ENCODE measurements at places on chromosomes 7 and 10.
A peak's percentile ranks its signal among the peaks of the same experiment; 100 is the strongest.

GRCh38 chr7:128933180-128933891 lies 4.4 kb upstream of the IRF5 start:
- DNase-seq, result peak; percentile 15

DNA sequence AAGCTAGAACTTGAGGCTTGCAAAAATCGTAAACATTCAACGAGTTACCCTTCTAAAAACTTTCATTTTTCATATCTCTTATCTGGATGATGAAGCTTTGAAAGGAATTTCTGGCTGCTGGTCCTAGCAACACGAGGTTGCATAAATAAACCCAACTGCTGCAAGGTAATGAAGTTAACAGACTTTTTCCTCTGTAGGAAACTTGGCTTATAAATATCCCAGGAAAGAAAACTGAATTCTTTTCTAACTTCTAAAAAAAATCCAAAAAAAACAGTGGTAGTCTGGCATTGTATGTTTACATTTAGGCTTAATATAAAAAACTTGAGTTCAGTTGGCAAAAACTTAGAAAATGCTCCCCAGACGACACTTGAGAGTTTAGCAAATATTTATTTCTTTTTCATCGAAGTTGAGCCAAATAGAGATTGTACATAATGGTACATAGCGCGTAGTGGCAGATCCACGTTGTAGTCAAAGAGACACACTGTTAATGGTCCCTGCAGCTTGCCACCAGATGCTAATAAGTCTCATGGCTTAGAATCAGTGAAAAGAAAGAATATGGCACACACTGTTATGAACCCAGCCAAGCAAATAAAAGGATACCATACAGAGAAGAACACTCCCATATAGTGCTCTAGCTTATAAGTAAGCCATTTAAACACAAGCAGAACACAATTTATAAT lies 200.3 kb upstream of the PCLO start:
- DNase-seq, result no peak

- no peak for DNase-seq
These were observed 642 bp downstream of the STK32C start for GRCh38 chr10:132306864-132307751.

DNA sequence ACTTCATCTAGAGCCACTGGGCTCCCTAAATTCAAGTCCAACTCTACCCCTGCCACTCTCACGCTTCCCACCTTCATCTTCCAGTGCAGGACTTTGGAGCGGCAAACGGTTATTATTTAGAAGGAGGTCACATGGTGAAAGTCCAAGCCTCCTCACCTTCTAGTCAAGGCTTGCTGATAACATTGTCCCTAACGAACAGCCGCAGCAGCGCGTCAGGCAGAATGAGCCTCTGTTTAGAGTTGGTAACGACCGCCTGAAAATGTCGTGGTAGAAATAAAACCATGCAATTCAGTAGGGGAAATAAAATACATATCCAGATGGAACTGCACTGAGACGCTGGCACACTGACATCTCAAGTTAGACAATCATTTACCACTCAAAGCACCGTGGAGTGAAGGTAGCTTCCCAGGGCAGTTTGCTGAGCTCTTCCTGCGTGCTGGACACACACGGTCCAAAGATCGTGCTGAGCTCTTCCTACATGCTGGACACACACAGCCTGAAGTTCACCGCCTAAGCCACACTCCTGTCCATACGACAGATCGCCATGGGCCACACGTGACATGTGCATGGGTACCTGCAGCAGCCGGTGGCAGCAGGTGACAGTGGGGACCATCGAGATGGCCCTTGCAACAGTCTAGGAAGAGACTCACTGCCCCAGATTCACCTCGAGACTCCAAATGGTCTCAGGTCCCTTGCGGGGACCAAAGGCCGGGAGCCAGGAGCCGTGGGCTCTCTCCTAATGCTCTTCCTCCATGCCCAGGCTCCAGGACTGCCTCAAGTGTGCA lies 323.5 kb downstream of the PTPRN2 start:
- DNase-seq, result no peak

DNA sequence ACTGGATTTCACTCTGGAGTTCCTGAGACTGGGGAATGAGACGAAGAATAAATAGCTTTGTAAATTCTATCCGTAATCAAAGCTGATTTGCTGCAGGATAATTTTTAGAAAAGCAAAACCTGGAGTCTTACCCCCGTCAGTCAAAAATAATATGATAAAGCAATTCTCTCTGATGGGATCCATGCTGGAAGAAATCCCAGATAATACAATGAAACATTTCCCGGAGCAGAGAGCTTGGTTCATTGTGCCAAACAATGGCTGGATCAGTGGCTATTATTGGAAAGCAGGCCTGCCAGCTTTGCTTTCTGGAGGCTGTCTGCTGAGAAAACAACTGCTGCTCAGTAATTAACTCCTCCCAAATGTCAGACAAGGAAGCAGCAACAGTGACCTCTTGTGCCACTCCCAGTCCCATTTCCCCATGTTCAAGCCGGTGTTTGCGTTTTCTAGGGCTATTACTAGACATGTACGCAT lies 609.4 kb upstream of the PCDH15 start:
- DNase-seq, result no peak

- DNase-seq, result no peak
These were observed 75.3 kb upstream of the TAS2R16 start for GRCh38 chr7:123070702-123071286.

GRCh38 chr10:102917314-102917961 lies 656 bp upstream of the CNNM2 start:
- peak; percentile 59 for DNase-seq

DNA sequence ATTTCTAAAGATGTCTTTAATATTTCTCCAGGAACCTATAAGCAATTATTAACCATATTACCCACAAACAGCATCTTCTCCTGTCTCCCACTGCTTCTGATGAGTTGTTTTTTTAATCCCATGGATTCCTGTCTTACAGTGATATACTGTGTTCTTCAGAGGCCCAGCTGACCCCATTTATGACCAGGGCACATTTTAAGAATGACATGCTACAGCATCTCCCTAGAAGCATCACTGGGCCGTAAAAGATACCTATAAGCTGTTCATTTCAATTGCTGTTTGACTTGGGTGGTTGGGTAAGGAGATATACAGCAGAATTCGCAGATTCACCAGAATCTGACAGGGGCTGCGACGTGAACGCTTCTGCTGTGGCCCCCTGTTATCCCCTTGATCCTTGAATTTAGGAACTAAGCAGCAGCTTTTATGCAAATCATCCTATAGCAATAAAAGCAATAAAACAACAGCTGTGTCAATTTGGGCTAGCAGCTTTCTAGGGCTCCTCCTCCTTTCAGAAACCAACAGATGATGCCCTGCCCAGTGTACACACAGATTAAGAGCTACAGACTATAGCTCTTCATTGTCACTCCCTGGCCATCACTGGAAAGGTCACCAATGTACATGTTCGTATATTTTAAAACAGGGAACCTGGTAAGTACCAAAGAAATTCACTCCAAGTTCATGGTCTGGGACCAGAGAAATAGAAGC lies 86.8 kb downstream of the CPEB3 start:
- DNase-seq, result no peak

DNA sequence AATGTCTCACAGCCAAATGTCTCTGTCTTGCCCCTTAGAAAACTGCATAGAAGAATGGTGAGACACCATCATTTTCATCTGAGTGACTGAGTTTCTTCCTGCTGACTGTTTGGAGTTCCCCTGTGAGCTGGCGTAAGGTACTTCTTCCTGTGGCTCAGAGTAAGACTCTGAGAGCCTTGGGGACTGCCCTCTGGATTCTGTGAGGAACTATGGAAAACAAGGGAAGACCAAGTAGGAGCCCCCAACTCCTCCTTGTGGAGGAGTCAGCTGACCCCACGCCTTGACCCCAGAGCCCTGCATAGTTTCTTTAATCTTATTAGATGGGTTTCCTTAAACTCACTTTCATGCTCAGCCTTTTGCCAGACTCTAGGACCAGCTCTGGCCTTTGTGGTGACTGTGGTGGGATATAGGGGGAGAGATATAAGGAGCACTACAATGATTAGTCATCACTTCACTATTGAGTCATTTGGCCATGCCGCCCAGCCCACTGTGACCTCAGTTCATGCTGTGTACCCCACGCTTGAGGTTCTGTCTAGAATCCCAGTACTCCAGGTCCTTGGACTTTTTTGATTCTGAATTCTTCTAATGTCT lies 51.8 kb upstream of the FAM133B start:
- peak; percentile 90 for DNase-seq

DNA sequence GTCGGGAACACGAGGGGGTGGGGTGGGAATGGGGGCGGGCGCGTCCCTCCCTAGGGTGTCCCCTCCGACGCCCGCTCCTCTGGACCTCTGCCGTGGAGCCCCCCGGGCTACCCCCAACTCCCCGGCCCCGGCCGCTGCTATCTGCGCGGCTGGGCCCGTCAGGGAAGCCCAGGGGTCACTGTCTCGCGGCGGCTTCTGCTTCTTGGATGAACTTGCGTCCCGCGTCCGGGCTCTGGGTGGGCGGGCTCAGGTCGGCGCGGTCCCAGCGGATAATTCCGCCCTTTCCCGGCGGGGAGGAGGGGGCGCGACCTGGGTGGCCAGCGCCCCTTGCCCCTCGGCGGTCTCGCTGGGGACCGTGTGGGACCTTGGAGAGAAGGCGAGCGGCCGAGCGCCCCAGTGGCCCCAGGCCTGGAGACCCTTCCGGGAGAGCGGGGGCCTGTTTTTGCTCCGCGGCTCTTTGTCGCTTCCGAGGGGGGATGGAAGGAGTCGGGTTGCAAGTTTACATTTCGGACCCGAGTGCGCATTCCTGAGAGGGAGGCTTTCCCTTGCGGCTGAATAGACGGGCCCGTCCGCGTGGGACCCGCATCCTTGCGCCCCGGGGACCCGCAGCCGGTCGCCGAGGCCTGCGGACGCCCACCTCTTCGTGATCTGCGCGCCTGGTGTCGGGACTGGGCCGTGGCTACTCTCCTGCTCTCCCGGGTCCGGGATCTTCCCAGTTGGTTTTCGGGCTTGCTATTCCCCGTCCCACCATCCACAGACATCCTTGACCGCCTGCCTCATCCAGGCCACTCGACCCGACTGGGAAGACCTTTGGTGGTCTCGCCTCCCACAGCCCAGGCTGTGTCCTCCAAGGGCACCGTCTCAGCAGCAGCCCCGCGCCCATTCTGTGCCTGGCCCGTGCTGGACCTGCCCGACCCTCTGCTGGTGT lies 812 bp downstream of the DOCK1 start:
- DNase-seq, result peak; percentile 32

DNA sequence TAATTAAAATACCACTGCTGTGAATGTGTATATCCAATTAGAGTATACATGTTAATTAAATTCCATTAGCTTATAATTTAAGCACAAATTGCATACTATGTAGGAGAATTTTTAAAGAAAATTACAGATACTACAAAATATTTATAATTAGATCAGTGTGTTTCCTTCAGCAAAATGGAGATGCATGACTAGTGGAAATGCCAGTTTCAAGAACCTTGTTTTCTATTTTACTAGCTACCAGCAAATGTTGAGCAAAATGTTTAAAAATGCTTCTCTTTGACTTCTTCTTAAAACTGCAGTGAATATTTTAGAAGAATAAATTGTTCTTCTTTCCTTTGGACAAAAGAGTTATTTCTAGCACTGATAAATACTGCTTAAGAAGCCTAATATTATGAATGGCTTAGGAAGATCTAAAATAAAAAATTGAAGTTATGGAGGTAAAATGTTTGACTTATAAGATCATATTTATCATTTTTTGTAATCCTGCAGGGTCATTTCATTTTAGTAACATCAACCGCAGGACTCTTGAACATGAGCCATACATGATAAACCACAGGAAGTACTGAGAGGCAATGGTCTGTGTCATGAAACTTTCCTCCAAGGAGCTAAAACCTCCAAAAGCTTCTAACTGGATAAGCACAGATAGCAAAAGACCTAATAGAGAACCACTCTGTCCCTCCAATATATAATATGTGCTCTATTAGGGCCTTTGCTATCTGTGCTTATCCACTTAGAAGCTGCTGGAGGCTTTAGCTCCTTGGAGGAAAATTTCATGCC lies 1066.0 kb upstream of the CELF2 start:
- DNase-seq, result no peak

DNA sequence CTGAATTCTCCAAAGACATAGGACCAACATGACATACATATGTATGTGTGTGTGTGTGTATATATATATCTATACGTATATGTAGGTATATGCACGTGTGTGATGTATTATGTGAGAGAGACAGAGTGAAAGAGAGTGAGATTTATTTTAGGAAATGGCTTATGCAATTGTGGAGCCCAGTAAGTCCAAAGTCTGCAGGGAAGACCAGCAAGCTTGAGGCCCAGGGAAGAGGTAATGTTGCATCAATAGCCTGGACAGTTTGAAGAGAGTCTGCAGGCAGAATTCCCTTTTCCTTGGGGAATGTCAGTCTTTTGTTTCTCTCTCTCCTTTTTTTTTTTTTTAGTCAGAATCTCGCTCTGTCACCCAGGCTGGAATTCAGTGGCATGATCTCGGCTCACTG lies 33.0 kb upstream of the CARD11 start:
- no peak for DNase-seq

GRCh38 chr7:71613313-71613712 lies 481.4 kb downstream of the GALNT17 start:
- peak; percentile 81 for DNase-seq

GRCh38 chr10:17835688-17836087 lies 26.5 kb downstream of the MRC1 start:
- DNase-seq, result peak; percentile 87

- DNase-seq, result no peak
These were observed 65.7 kb upstream of the STRIP2 start for GRCh38 chr7:129368389-129368986.

GRCh38 chr10:124353091-124353815 lies 65.5 kb downstream of the OAT start:
- no peak for DNase-seq

DNA sequence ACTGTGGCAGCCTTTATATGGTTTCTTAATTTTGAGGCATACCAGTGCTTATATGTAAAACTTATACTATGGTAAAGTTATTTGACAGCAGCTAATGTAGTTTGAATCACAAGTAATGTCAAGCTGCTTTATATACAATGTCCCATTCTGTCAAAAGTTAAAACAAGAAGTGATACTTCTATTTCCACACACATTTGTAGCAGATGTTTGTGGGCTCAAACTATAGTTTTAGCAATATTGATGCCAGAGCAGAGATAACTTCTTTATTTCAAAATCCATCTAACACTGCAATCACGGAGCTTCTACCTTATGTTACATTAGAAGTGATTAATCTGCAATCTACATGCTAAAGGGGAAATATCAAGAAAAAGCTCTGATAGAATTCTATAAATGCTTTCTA lies 149.6 kb downstream of the ADK start:
- DNase-seq, result no peak

DNA sequence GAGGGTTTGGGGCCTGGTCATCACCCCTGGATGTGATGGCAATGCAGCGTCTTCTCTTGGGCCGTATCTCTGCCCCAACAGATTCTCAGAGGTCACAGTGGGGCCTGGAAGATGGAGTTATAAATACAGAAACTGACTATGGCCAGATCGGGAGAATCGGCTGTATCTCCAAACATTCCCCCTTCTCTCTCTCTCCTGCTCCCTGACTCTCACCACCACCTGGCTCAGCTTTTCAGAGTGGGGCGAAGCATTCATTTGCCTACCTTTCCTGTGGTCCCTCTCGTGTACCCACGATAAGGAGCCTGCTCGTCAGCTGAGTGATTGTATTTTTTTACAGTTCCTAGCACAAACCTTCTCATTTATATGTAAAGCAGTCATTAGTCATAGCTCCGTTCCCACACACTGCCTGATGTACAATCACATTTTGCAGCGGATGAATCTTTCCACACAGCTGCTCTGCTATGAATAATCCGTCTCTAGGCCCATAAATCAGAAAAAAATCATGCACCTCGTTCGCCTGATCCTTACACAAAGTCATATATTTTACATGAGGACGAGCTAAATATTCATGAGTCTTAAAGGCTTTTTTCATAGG lies 23.2 kb upstream of the BTRC start:
- peak; percentile 45 for DNase-seq

- DNase-seq, result no peak
These were observed 144.1 kb downstream of the EMX2 start for GRCh38 chr10:117686606-117687005.

Measured in RPMI7951 (cell line).